ENCODE measurements at places on chromosomes 3 and 15.
A peak's percentile ranks its signal among the peaks of the same experiment; 100 is the strongest.

- peak; percentile 46 for DNase-seq
Measured at GRCh38 chr15:60179786-60180391, 175.8 kb downstream of the FOXB1 start.

DNA sequence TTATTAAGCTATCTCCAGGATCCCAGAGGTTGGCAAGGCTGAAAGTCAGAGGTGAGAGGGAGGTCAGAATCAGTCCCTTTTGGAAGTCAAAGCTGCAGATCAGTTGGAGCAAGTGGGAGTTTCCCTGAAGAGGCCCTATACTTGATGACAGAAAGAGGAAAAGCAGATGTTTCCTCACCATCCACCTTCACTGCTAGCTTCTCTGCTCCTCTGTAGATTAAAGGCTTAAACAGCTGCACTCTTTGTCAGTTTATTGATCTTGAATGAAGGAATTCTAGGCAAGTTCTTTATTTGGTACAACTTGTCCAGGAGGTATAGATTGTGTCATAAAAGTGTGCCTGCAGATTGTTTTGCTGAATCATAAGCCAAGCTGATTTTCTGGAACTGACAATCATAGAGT is 408.2 kb upstream of the TGFBR2 start:
- no peak for DNase-seq

- no peak for DNase-seq
Measured at GRCh38 chr3:13148126-13148525, 74.9 kb upstream of the IQSEC1 start.

- no peak for DNase-seq
Measured at GRCh38 chr3:10259798-10260197, 11.5 kb downstream of the TATDN2 start.

GRCh38 chr3:8201886-8202285 is 299.7 kb upstream of the LMCD1 start:
- no peak for DNase-seq

DNA sequence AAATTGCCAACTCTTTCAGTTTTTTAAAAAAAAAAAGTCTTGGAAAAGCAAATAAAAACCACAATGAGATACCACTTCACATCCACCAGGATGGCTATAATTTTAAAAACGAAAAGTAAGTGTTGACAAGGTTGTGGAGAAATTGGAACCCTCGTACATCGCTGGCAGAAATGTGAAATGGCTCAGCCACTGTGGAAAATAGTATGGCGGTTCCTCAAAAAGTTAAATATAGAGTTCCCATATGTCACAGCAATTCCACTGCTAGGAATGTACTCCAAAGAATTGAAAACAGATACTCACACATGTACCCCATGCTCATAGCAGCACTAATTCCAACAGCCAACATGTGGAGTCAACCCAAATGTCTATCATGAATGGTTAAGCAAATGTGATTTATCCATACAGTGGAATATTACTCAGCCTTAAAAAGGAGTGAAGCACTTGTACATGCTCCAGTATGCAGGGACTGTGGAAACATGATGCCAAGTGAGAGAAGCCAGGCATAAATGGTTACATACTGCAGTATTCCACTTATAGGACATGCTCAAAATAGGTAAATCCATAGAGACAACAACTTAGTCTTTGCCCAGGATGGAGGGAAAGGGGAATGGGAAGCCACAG is 73.8 kb upstream of the PCSK6 start:
- DNase-seq, result no peak

DNA sequence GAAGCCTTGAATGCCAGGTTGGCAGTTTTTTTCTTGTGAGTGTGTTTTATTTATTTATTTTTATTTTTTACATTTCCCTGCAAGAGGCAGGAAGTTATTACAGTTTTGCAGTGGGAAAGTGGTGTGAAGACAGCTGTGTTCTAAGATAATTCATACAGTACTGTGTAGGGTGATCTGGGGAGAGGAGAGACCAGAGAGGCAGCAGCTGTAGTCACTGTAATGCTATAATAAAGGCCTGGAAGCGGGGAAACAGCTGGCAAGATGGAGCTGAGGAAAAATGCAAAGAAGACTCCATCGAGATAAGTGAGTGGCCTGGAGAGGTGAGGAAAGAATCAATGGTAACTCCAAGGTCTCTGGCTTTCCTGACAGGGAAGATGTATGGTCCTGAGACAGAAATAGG is 23.1 kb downstream of the CNTN3 start:
- no peak for DNase-seq

GRCh38 chr3:170355738-170356595 is 1.5 kb upstream of the SKIL start:
- no peak for DNase-seq
